Activated naive CD8-positive, alpha-beta T cell treated with anti-CD3 and anti-CD28 coated beads, Interleukin-2, amount 10 ng/mL, durations not matched to agents 7 days and 5 days (primary cell): ENCODE measurements at places on chromosomes 13 and 19. TPM values are rescaled to one million over a fixed set of nuclear protein-coding genes. Genes with fewer than 3 reads are reported as not detected.

The MCEMP1 gene
- total RNA-seq: not detected

The LILRA5 gene
- total RNA-seq: not detected

The CEACAM5 gene
- total RNA-seq: not detected

The IZUMO1 gene
- total RNA-seq: not detected

The PCSK4 gene
- 9.7 TPM for total RNA-seq

The IGSF23 gene
- total RNA-seq: not detected

The SIGLEC14 gene
- 0.33 TPM for total RNA-seq

The ADAMTSL5 gene
- 1.8 TPM for total RNA-seq

The HIF3A gene
- not detected for total RNA-seq

The ZFP36 gene
- 107 TPM for total RNA-seq

The FPR1 gene
- not detected for total RNA-seq

The CD37 gene
- total RNA-seq: 246 TPM

The RAB4B gene
- 53.1 TPM for total RNA-seq

The F10 gene
- not detected for total RNA-seq

The RASIP1 gene
- total RNA-seq: not detected

GRCh38 chr13:40056898-40057619 is 401.6 kb downstream of the COG6 start:
- DNase-seq: no peak

DNA sequence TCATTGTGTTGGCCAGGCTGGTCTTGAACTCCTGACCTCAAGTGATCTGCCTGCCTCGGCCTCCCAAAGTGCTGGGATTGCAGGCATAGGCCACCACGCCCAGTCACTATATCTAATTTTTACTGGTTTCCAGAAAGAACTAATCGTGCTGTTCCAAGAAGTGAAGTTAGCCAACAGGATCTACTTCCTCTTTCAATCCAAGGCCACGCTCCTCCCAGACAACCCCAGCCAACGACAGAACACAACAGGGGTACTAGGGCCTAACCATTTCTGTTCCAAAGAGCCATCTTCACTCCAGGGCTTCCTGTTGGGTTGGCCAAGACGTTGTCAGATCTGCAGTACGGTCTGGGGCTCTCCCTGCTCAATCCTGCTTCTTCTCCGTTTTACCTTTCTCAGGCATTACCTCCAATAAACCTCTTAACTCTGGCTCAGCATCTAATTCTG is 7.0 kb upstream of the LSM14A start:
- DNase-seq: no peak

DNA sequence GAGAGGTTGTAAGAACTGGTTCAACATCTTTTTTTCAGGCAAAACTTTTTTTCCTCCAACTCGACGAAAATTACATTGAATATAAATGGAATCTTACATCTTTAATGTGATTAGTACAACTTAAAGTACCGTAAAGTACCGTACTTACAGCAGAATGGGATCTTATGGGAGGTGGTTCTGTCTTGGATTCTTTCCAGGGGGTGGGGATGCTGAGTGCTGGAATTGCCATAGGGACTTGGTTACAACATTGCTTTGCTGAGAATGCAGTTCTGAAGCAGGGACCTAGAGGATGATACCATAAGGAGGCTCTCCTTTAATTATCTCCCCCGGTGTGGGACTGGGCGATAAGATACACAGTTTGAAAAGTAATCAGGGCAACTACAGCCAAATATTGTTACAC is 186.4 kb downstream of the KLF5 start:
- no peak for DNase-seq

DNA sequence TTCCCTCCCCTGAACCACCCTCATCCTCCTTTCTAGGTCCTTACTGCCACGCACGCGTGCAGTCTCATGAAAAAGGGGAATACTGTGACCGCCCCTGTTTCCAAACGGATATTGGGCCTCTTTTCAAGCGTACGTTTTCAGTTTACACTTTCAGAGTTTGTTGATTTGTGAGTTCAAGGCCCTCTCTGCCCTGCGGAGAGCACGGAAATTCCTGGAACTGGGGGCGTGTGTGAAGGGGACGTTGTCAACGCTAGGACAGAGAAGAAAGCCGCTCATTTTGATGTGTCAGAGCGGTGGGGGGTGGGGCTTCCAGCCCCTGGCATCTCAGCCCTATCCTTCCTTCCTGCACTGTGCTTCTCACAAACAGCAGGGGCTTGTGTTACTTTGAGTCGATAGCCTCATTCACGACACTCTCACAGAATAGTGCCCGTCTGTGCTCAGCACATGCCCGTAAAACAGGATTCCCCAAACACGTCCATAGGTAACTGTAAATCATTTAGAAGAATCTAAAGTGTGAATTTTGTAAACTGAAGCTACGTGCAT is 137.6 kb upstream of the PEG3 start:
- DNase-seq: no peak

DNA sequence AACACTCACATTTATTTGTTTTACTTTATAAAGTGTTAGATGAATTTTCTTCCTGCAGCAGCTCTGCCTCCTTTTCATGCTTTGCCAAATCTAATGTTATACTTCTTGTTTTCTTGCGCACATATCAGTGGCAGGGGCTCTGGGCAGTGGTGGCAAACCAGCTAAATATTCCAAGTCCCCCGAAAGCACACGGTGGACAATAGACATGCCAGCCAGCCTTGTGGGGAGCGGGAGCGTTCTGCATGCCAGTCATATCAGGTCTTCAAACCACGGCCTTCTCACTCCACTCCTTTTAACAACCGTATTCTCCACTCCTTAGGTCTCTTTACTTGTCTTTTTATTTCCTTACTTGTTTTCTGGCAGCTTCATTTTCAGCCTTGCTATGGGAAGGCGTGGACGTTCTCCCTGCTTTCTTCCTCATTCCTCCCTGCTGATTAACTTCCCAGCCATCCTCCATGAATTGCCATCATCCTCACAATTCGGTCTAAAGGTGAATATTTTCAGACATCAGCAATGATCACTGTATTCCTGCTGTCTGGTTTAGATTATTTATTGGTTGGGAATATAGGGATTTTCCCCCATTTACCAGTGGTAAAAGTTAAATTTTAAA is 77.1 kb upstream of the WASF3 start:
- no peak for DNase-seq

DNA sequence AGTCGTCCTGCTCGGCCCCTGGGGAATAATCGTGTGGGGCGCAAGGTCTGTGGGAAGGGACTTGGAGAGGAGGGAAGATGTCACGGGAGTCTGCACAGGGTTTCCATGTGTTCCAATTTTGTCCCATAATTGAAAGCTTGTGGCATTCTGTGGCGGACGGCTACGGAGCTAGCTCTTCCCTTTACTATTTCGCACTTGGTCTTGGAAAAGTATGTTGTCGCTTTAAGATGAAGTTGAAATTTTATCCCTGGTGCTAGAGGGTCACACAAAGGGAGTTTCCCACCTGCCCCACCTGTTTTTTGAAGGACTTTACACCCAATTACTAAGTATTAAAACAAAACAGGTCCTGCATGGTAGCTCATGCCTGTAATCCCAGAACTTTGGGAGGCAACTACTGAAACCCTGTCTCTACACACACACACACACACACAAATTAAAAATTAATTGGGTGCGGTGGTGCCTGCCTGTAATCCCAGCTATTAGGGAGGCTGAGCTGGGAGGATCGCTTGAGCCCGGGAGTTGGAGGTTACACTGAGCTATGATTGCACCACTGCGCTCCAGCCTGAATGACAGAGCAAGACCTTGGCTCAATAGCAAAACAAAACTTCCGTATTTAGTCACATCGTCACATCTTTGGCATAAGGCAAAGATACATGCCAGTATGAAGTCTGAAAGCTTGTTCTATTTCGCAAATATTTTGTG is 967 bp upstream of the TPT1 start:
- DNase-seq: no peak

GRCh38 chr13:99974296-99974938 is 2.9 kb upstream of the ZIC5 start:
- DNase-seq: no peak

DNA sequence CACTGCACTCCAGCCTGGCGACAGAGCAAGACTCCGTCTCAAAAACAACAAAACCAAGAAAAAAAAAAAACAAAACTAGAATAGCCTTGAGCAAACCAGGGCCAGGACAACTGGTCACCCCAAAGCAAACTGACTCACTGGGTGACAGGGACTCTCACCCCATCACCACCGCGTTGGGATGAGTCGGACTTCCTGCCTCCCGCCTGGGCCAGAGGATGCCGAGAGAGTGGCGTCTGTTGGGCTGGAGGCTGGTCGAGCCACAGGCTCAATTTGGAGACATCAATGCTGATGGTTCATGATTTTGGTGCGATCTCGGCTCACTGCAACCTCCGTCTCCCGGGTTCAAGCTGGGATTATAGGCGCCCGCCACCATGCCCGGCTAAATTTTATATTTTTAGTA is 11.6 kb downstream of the TMPRSS9 start:
- DNase-seq: no peak

DNA sequence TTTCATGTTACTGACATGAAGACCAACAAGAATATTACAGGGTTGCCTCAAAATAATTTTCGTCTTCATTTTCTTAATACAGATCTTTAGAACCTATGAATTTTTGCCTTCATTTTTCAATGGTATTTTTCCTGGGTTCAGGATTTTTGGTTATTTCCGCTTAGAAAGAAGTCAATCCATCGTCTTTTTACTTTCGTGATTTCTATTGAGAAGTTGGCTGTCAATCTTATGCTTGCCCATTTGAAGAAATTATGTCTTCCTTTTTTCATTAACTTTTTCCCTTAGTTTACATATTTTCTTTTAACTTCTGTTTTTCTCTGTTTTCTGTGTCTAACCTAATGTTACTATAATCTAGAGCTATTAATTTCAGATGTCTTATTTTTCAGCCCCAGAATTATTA is 868.9 kb upstream of the SLC10A2 start:
- DNase-seq: no peak

DNA sequence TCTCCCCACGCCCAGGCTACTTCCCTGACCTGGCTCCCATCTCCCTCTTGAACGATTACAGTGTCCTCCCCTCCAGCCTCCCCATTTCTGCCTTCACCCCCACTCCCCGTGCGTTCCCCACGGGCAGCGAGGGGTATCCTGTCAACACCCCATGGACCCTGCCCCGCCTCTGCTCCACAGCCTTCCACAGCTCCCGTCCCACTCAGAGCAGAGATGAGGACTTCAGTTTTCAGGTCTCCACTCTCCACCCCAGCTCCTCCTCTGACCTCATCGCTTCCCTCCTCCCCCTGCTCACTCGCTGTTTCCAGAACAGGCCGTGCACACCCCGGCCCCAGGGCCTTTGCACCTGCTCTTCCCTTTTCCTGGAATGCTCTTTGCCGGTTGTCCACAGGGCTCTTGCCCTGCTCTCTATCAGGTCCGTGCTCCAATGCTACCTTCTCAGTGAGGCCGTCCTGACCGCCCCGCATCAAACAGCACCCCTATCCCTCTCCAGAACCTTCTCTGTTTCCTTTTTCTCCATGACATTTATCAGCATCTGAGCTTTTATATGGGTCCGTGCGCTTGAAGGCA is 15.0 kb downstream of the LRRC4B start:
- DNase-seq: no peak

DNA sequence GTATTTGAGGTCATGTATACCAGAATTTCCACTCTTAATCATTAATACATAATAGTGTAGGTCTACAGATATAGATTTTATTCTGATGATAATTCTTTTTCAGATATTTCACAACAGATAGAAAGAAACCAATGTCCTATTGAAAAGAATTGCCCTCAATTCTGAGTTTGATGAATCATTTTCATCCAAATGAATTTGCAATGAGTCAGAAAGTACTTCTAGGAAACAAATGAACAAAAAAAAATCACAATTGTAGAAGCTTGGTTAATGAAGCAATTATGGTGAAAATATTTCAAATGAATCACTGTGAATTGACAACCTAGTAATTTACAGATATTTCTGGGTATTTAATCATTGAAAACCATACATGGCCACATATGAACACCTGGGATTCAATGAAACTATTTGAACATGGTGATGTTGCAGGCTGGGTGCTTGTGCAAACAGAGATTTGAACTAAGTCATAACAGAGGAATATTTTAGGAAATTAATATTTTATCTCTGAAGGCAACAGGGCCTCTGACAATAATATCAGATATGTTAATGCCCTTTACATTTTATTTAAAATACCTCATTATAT is 360.9 kb downstream of the SLITRK5 start:
- no peak for DNase-seq

GRCh38 chr13:48511621-48512230 is 21.2 kb downstream of the RCBTB2 start:
- DNase-seq: no peak

- DNase-seq: no peak
Observed at GRCh38 chr13:70911286-70911685, 803.0 kb upstream of the KLHL1 start.
